Effector memory CD4-positive, alpha-beta T cell (primary cell): ENCODE measurements at places on chromosomes 1 and 21.

DNA sequence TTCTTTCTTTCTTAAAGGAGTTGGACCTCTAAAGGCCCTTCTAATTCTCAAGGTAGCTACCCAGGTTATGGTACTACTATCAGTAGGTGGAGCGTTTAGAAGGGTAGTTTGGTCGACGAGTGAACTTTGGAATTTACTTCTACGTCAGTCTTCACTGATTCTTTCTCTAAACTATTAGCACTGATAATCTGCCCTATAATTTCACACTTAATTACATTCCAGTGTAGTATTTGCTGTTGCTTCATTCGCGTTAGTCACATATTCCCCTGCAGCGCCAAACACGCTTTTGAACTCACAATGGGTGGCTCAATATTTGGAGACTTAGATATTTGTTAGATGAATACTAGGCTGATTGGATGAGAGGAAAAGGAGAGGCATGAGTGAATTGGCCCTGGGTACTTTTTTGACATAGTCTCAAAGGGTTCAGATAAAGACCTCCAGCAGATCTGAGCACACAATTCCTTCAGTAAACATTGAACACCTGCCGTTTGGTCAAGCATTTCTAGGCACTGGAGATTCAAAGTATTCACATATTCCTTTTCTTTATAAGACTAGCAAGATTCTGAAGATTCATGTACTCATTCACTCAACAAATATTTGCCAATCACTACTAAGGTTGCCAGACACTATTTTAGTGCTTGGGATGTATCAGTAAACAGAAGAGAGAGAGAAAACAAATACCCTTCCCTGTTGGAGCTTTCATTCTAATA is 929 bp upstream of the FOXJ3 start:
- peak overlapping the region; percentile 93 for H3K27ac ChIP-seq
- no peaks in the 10 kb centered on the region for H3K27me3 ChIP-seq
- H3K4me3 ChIP-seq: peak overlapping the region; percentile 94
- H3K36me3 ChIP-seq: no peaks in the 10 kb centered on the region
- DNase-seq: no peak

GRCh38 chr1:67759692-67760029 is 73.6 kb downstream of the GNG12 start:
- no peaks in the 10 kb centered on the region for H3K36me3 ChIP-seq
- H3K4me1 ChIP-seq: no peaks in the 10 kb centered on the region
- H3K4me3 ChIP-seq: no peak overlapping the region
- H3K27ac ChIP-seq: no peak overlapping the region
- no peak for DNase-seq

GRCh38 chr1:56321150-56321490 is 258.2 kb downstream of the PLPP3 start:
- no peaks in the 10 kb centered on the region for H3K27me3 ChIP-seq
- H3K4me3 ChIP-seq: no peak overlapping the region
- H3K27ac ChIP-seq: no peak overlapping the region

GRCh38 chr1:19312782-19313635 is 883 bp downstream of the SLC66A1 start:
- H3K27me3 ChIP-seq: no peaks in the 10 kb centered on the region
- H3K36me3 ChIP-seq: peaks cover 7% of the 10 kb centered on the region
- peak overlapping the region; percentile 81 for H3K4me3 ChIP-seq
- peak overlapping the region; percentile 62 for H3K27ac ChIP-seq
- H3K4me1 ChIP-seq: peaks cover 15% of the 10 kb centered on the region

DNA sequence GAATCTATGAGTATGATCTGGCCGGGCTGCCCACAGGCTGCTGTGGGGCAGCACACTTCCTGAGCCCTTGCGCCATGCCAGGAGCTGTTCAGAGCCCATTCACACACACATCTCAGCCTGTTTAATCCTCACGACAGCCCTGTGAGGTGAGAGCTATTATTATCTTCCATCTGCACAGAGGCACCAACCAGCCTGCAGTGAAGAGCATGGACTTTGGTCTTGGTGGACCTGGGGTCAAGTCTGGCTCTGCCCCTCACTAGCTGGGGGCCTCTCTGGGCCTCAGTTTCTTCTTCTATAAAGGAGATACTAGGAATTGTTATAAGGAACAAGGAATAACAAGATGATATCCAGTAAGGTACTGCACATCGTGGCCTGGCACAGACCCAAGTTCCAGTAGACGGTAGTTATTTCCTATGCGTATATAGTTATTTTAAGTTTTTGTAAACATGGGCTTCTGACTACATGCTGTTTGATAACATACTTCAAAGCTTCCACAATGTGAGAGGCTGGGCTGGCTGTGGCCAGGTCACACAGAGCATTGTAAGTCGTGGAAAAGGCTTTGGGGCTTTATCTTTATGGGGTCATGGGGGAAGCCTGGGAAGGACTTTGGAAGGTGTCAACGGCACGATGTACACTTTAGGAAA is 3.4 kb upstream of the PADI2 start:
- H3K4me1 ChIP-seq: peaks cover 13% of the 10 kb centered on the region
- H3K4me3 ChIP-seq: no peak overlapping the region
- H3K27me3 ChIP-seq: peaks cover 17% of the 10 kb centered on the region
- no peak for DNase-seq
- H3K36me3 ChIP-seq: no peaks in the 10 kb centered on the region

GRCh38 chr1:234643111-234643849 is 33.3 kb upstream of the IRF2BP2 start:
- no peak overlapping the region for H3K4me3 ChIP-seq
- DNase-seq: no peak
- no peak overlapping the region for H3K27ac ChIP-seq
- no peaks in the 10 kb centered on the region for H3K4me1 ChIP-seq
- H3K36me3 ChIP-seq: no peaks in the 10 kb centered on the region

DNA sequence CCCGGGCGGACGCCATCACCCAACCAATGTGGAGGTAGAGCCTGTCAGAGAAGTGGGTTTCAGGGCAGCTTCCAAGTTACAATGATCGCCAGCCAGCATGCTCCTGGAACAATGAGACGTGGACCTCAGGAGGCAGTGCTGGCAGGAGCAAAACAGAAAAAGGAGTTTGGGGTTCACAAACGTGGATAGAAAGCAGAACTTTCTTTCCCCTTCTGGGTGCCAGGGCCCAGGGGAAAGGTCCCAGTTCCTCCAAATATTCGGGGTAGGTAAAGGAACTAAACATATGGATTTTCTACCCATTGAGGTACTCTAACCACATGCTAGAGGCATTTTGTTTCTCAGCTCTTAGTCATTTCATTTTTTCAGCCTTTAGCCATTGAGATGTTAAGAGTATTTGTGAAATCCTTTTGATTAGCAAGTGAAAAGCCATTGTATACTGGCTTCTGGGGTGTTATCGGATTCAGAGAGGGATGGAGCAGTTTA is 488.4 kb upstream of the ADGRL2 start:
- no peak overlapping the region for H3K4me3 ChIP-seq
- no peaks in the 10 kb centered on the region for H3K36me3 ChIP-seq
- no peak for DNase-seq
- no peaks in the 10 kb centered on the region for H3K27me3 ChIP-seq
- no peaks in the 10 kb centered on the region for H3K4me1 ChIP-seq
- H3K27ac ChIP-seq: no peak overlapping the region
